ENCODE measurements at places on chromosomes 7 and 10.

DNA sequence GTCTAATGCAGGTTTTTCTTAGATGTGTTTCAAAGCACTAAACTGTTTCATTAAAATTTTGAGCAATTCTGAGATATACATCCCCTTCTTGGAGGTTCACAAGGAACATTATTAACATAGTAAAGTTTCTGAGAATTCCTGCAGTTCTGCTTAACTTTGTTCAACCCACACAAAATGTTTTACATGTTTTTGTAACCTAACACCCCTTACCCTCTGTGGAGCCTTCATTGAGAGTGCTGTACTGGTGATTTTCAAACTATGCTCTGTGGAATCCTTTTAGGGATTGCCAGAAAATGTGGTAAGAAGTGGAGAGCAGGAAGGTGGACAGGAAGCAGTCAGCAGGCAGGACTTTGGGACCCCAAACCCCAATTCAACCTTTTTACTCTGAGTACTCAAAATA is 53.6 kb upstream of the ABCB5 start:
- no peak for DNase-seq

- no peak for DNase-seq
These were observed 387.5 kb downstream of the RPS24 start for GRCh38 chr10:78420946-78421735.

- DNase-seq, result no peak
These were observed 248.2 kb upstream of the TCF7L2 start for GRCh38 chr10:112701878-112702255.

GRCh38 chr7:73778801-73779389 is 8.8 kb upstream of the CLDN3 start:
- no peak for DNase-seq

- no peak for DNase-seq
These were observed 538 bp downstream of the TFAM start for GRCh38 chr10:58385784-58386112.

GRCh38 chr7:1639071-1639470 is 31.0 kb upstream of the ELFN1 start:
- DNase-seq, result no peak

GRCh38 chr10:125757742-125758141 is 17.9 kb downstream of the MMP21 start:
- DNase-seq, result no peak

Measured in progenitor cell of endocrine pancreas (in vitro differentiated cells).